SK-N-MC (cell line): ENCODE measurements at places on chromosomes 6 and 20.

- DNase-seq = no peak
These were observed 80.9 kb upstream of the TOX2 start for GRCh38 chr20:43833511-43834395.

GRCh38 chr6:112690497-112691202 lies 343.5 kb downstream of the RFPL4B start:
- DNase-seq = no peak

- DNase-seq = no peak
These were observed 47.3 kb upstream of the TTPAL start for GRCh38 chr20:44428174-44429016.

GRCh38 chr6:100899202-100899601 lies 18.1 kb upstream of the ASCC3 start:
- DNase-seq = no peak

- no peak for DNase-seq
These were observed 6.5 kb downstream of the PTPRK start for GRCh38 chr6:128513878-128514277.

DNA sequence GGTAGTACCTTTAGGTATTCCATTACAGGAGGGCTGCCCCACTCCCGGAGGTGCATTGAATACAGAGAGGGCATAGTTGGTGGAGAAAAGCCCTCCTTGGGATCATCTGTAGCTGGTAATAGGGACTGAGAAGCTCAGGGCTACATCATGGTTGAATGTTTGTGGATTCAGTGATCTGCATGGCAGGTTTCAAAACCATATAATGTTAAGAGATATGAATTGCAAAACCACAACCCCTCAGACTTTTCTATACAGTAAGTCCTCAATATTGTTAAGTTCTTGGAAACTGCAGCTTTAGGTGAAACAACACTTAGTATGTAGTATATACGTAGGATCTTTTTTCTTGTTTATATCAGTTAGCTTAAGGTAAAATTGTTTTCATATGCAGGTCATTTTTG lies 11.3 kb downstream of the TULP4 start:
- no peak for DNase-seq

- DNase-seq = no peak
These were observed 224.9 kb downstream of the IBTK start for GRCh38 chr6:82022614-82023129.

- no peak for DNase-seq
These were observed 465.4 kb upstream of the BTBD3 start for GRCh38 chr20:11452326-11452725.

DNA sequence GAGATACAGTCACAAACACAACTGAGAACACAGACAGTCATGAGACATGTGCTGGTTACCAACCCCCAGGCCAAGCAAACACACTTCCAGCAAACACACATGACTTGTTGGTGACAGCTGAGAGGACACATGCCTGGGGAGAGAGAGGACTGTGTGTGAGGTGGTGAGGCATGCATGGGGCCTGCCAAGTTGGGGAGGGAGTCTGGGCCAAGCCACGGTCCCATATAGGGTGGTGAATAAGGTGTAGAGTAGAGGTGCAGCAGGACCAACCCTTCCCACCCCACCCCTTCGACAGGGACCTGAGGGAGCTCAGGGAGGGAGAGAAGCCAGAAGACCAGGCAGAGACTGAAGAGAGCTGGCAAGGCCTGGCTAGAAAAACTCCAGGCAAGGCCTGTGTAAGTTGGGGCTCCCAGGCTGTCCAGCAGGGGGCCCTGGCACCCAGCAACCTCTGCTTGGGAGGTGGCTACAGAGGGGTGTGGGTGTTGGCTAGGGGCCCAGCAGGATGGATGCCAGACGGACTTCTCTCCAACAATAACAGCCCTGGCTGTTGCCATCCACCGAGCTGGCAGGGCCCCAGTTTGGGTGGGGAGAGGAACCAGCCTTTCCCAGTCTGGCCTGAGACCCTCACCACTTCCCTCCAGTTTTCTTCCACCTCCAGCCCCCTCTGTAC lies 2.0 kb upstream of the SLC29A1 start:
- no peak for DNase-seq

GRCh38 chr6:3022765-3023662 lies 23.3 kb downstream of the NQO2 start:
- DNase-seq = no peak

- no peak for DNase-seq
These were observed 46.7 kb downstream of the SRC start for GRCh38 chr20:37392441-37393195.

- no peak for DNase-seq
These were observed 92.9 kb downstream of the VEGFA start for GRCh38 chr6:43862925-43863324.

GRCh38 chr20:16777126-16777525 lies 29.0 kb downstream of the OTOR start:
- no peak for DNase-seq

GRCh38 chr20:8309634-8310033 lies 177.6 kb downstream of the PLCB1 start:
- peak; percentile 39 for DNase-seq

GRCh38 chr6:129440691-129441090 lies 269.3 kb downstream of the ARHGAP18 start:
- DNase-seq = no peak

- no peak for DNase-seq
These were observed 154.8 kb downstream of the PTPRK start for GRCh38 chr6:128365520-128366160.

- DNase-seq = no peak
These were observed 17.5 kb downstream of the SPATS1 start for GRCh38 chr6:44359973-44360372.

DNA sequence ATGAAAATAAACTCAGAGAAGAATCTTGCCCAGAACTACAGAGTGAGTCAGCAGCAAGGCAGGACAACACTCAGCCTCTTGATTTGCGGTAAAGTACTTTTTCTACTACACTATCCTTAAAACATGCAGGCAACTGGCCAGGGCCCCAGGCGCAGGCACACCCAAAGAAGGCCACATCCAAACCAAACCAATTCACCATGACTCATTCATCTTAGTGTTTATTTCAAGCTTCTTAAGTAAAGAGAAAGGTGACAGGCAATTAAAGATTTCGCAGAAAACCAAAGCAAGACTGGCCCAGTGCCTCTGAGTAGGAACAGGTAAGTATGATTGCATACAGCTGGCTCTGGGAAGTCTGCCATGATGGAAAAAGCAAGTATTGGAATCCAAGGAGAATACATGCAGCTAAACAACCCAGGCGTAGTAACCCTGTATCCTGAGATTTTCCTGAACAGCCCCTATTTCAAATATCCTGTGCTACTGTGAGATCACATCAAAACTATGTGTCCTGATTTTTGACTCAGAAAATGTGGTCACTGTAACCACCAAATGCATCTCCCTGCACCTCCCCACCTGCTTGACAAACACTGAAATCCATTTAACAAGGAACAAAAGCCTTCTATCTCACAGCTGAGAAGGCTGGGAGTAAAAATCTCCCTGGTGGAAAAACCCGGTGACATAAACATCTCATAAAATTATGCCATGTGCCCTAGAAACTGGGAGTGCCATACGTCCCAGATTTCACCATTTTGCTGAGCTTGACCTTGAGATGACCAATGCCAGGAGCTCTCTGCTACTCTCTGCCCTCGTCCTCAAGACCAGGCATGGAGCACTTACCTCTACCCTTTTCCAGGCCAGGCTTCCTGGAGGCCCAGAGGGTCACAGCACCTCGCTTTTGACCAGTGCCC lies 12.4 kb downstream of the WFDC3 start:
- DNase-seq = no peak

DNA sequence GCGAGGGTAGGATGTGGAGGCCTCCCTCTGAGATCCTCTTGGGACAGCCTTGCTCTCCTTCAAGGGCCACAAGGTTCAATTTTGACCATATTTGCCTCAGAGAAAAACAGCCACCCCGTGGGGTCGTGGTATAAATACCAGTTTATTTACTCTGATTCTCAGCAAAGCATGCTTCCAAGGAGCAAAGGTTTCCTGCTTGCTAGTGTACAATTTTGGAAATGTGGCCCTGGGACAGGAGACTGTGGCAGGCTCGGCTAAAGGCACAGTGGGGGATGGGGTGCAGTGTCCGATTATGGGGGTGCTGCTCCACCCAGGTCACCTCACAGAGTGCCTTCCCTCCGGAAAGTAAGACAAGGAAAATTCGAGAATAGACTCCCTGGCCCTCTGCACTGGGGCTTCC lies 31.1 kb downstream of the RBM38 start:
- DNase-seq = no peak

DNA sequence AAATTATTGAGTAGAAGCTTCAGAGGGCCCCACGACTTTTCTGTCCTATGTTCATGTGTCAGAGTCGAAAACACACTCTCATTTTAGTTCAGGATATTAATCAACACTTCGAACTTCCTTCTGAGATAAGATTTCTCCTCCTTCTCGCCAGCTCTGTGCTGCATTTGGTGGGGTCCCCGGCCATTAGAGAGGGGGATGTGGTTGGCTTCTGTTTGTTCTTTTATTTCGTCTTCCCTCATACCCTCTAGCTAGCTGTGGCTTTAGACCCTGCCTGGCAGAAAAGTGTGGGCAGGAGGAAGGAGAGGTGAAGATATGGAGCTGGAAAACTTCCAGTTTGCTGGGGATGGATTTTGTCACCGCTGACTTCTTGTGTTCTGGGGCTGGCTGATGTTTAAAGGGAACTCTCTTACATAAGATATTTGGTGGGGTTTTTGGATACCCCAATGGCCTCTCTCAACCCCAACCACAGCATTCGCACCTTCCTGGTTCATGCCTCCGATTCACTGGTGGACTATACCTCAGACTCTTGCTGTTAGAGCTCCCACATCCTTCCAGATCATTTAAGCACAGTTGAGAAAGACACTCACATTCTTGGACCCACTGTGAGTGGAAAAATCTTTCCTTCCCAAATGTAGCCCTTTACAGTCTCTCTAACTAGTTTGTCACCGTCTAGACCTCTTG lies 30.7 kb upstream of the TMX4 start:
- DNase-seq = no peak

DNA sequence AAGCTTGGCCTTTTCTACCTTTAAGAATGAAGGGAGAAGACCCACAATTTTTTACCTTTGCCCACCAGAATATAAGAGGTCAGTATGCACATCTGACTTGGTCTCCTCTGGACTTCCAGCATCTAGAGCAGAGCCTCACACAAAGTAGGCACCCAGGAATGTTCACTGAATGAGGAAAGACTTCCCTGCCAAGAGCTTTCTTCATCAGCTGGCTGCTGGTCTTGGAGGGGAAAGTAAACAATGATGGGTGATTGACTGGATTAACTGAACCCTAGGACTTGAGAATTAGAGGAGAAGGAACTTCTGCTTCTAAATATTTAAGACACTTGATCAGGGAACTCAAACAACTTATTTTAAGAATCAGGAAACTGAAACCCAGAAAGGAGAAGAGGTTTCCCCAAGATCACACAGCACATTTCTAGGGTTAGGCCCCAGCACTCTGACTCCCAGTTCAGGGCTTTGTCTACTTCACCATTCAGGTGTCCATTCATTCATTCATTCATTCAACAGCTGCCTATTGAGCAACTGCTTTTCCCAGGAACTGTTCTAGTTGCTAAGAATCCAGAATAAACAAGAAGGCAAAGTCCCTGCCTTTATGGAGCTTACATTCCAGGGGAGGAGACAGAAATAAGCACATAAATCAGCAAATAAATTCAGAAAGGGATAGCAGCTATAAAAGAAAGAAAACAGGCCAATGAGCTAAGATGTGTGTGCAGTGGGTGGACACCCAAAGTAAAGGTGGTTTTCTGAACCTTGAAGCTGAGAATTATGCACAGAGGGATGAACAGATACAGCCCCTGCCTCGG lies 216.9 kb upstream of the LRFN2 start:
- no peak for DNase-seq

GRCh38 chr6:161128230-161128629 lies 136.7 kb downstream of the MAP3K4 start:
- no peak for DNase-seq

GRCh38 chr6:157420497-157420896 lies 39.5 kb downstream of the ZDHHC14 start:
- DNase-seq = no peak

GRCh38 chr6:9543649-9544048 lies 871.2 kb downstream of the TFAP2A start:
- DNase-seq = no peak

DNA sequence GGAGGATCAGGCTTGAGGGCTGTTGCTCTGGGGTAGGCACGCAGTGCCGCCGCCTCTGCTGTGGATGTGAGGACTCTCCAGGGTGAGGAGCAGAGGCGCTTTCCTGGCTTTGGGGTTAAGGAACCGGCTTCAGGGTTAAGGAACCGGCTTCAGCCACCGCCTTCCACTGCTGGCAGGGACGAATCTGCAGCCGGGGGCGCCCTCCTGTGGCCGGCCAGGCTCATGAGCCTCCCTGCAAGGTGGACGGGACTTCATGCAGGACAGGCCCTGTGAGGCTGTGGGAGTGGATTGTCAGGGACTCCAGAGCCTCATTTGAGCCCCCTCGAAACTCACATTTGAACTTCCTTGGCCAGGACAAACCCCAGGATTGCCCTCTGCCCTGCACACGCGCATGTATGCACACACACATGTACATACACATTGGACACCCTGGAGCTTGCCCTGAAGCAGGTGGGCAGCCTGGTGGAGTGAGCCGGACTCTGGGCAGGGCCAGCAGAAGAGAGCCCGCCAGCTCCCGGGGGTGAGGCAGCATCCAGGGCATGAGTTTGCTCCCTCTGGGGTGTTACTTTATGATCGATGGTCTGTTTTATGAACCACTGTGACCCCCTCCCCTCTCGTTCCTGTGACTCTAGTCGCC lies 146.9 kb downstream of the PHACTR3 start:
- DNase-seq = no peak

DNA sequence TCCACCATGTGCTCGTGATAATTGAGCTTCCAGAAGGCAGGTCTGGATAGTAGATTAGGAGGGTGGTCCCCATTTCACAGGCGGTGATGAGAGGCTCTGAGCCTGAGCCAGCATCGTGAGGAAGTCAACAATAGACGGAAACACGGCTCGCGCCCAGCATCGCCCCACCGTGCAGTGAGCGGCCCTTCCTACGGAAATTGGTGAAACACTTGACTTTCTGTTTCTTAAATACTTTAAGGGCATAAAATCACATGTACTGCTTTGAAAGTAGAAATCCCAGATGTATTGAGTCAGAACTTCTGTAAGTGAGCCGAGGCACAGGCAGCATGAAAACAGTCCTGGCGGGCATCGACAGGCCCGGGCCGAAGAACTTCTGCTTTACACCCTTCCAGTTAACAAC lies 4.3 kb upstream of the KIF25 start:
- DNase-seq = no peak

GRCh38 chr6:12963567-12963966 lies 247.0 kb downstream of the PHACTR1 start:
- DNase-seq = no peak

DNA sequence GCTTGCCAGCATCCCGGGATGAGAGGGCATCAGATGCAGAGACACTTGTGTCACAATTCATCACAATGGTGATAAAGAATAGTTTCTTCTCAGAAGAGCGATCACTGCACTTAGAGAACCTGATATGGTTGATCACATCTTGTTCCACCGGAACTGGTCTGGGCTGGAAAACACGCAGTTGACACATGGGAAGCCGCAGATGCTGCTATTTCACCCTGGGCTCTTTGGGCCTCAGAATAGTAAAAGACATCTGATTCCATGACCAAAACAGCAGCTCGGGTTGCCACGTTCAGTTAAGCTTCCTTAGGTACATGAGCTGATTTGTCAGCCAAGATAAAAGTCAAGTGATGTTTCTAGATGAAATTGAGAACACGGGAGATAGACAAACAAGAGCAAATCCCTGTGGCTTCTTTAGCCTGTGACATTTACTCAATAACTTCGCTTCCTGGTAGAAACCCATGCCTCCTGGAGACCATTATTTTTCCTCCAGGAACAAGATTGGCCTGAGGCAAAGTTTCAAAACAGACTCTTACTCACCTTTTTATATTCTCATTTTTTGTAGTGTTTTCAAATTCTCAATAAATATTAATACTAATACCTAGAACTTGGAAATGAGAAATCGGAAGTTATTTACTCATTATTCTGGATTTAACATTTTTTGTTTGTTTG lies 59.4 kb downstream of the TRMT6 start:
- DNase-seq = no peak
